H1 (cell line): ENCODE measurements at places on chromosomes 1 and 21. TPM values are rescaled to one million over a fixed set of nuclear protein-coding genes. Genes with fewer than 3 reads are reported as not detected.

The PLEKHA6 gene
- 17.0 and 20.2 TPM in 2 replicates for total RNA-seq

The SLC9C2 gene
- total RNA-seq: not detected in 2 replicates

The SYCP1 gene
- total RNA-seq: 0.11 and 0.44 TPM in 2 replicates

The UBL4B gene
- not detected in 2 replicates for total RNA-seq

The TNFRSF14 gene
- 0.50 and 0.65 TPM in 2 replicates for total RNA-seq

The FCER1G gene
- 0.86 TPM in 1 of 2 replicates, not detected in the other for total RNA-seq

The CHIT1 gene
- total RNA-seq: not detected in 2 replicates

The COL9A2 gene
- 2.7 and 3.2 TPM in 2 replicates for total RNA-seq

The PLA2G5 gene
- total RNA-seq: not detected in 2 replicates

The FNDC5 gene
- 0.94 and 2.0 TPM in 2 replicates for total RNA-seq

The ETV3L gene
- total RNA-seq: 0.17 and 0.25 TPM in 2 replicates

The AGMAT gene
- total RNA-seq: 5.7 and 5.8 TPM in 2 replicates

The KRTAP21-2 gene
- not detected in 2 replicates for total RNA-seq

The TM2D1 gene
- total RNA-seq: 17.7 and 21.1 TPM in 2 replicates

The LUZP1 gene
- total RNA-seq: 59.9 and 60.5 TPM in 2 replicates

The TARS2 gene
- total RNA-seq: 32.7 and 39.1 TPM in 2 replicates

The TFF2 gene
- not detected in 2 replicates for total RNA-seq

The CELSR2 gene
- total RNA-seq: 27.7 and 28.0 TPM in 2 replicates

The LYPLAL1 gene
- 22.0 and 23.8 TPM in 2 replicates for total RNA-seq

The SLC25A34 gene
- 0.48 and 0.50 TPM in 2 replicates for total RNA-seq

The SEC16B gene
- total RNA-seq: 0.56 and 1.5 TPM in 2 replicates

The DENND1B gene
- 2.5 and 3.3 TPM in 2 replicates for total RNA-seq

The SLAMF7 gene
- total RNA-seq: not detected in 2 replicates

The MSTO1 gene
- total RNA-seq: 47.0 and 51.0 TPM in 2 replicates

The MSH4 gene
- 0.22 and 0.25 TPM in 2 replicates for total RNA-seq

The RNU1-4 gene
- 1,303 and 1,497 TPM in 2 replicates for total RNA-seq
